Caki2 (cell line): ENCODE measurements at places on chromosomes 1 and 21. TPM values are rescaled to one million over a fixed set of nuclear protein-coding genes. Genes with fewer than 3 reads are reported as not detected.

OR2L5 gene
- not detected in 2 replicates for total RNA-seq

FAM72B gene
- total RNA-seq: 4.3 and 6.2 TPM in 2 replicates

APOBEC4 gene
- total RNA-seq: not detected in 2 replicates

TMPRSS2 gene
- total RNA-seq: 2.3 TPM in 1 of 2 replicates, not detected in the other

FMO3 gene
- total RNA-seq: not detected in 2 replicates

C1orf115 gene
- total RNA-seq: 11.2 and 22.0 TPM in 2 replicates

HTR1D gene
- total RNA-seq: 0.52 and 1.5 TPM in 2 replicates
